ENCODE measurements at places on chromosomes 3 and 15.
A peak's percentile ranks its signal among the peaks of the same experiment; 100 is the strongest.

GRCh38 chr3:169041677-169042171, 621.8 kb downstream of the MECOM start:
- peak; percentile 38 for DNase-seq

- DNase-seq = peak; percentile 82
These were observed 1.8 kb upstream of the MESD start for GRCh38 chr15:80991421-80991820.

- DNase-seq = no peak
These were observed 204.6 kb downstream of the NR2F2 start for GRCh38 chr15:96535148-96535547.

- DNase-seq = no peak
These were observed 99.7 kb downstream of the LRIG1 start for GRCh38 chr3:66401157-66401550.

GRCh38 chr3:14640157-14640562, 11.4 kb upstream of the CCDC174 start:
- DNase-seq = no peak

GRCh38 chr3:148175214-148175613, 522.5 kb upstream of the AGTR1 start:
- no peak for DNase-seq

DNA sequence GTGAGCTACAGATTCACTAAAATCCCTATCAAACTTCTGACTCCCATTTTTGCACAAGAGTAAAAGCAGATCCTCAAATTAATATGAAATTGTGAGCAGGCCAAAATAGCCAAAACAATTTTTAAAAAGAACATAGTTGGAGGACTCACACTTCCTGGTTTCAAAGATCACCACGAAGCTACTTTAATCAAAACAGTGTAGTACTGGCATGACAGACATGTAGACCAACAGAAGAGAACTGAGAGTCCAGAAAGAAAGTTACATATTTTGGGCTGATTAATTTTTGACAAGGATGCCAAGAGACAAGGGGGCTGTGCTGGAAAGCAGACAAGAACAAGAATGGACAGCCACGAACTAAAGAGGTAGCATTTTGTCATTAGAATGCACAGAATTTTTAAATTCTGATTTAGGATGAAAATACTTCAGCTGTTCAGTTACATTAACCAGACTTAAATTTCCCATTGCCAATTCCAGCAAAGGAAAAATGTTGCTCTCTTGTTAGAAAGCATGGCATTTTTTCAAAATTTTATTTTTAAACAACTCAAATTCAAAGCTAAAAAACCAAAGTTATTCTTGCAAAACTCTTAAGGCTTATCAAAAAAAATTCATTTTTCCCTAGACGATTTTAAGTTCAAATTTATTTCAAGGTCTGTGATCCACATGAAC, 14.0 kb downstream of the RYK start:
- no peak for DNase-seq

GRCh38 chr3:14289590-14290461, 111.2 kb downstream of the LSM3 start:
- DNase-seq = no peak

DNA sequence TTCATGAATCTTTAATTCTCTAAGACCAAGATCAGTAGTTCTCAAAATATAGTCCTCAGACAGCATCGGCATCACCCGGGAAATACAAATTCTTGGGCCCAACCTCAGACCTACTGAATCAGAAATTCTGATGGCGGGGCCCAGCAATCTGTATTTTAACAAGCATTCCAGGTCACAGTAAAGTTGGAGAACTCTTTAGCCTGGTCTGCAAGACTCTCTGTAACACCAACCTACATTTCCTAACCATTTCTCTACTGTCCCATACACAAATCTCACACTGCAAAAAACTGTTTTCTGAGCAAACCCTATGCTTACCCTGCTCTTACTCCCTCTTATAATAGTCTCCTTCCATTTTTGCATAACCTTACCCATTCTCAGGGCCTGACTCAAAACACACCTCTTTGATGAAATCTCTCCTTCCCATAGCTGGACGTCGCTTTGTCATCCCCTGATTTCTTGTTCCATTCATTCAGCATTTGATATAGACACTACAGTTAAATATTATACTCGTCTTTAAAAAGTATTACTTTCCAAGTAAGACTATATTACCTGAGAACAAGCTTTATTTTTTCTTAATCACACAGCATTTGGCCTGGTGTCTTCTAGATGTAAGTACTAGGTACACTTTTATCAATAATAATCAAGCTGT, 83.3 kb upstream of the MYO5C start:
- DNase-seq = no peak

DNA sequence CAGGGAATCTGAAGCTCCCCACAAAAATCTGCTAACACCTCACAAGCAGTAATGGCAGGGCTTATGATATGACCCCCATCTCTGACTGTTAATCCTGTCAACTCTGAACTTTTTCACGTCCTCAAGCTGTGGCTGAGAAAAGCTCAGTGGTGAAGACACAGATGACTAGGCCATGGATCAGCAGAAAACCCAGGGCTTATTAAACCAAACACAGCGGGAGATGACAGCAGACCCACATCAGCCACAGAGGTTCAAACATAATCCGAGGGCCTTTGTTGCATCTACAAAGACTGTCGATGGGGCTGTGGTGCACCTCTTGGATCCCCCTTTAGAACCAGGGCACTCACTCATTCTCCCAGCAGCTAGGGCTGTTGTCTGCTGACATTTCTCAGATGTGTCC, 50.4 kb downstream of the GLB1 start:
- DNase-seq = no peak

DNA sequence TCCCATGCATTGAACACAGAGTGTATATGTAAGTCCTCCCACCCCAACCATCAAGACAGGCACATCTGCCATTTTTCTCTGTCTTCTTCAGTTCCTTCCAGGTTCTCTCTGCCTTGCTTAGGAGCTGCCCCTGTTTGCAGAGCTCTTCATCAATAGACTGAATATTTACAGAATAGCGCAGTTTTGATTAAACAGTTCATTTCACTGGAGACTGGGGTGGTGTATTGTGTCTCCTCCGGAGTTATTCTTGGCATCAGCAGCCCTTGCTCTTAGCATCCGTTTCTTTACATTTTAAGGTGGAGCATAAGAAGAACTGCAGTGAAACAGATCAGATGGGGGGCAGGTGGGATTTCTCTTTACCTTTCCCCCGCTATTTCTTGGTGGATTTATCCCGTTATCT, 87.7 kb downstream of the LIPC start:
- DNase-seq = no peak

GRCh38 chr15:21271566-21271965, 168.7 kb downstream of the POTEB3 start:
- peak; percentile 19 for DNase-seq

Measured in inflammatory macrophage (primary cell).